ENCODE measurements at places on chromosomes 6 and 20. TPM values are rescaled to one million over a fixed set of nuclear protein-coding genes. Genes with fewer than 3 reads are reported as not detected.

Gene ARMC12
- 0.74 TPM for total RNA-seq

Gene SPDEF
- 2.5 TPM for total RNA-seq

Gene MUC22
- total RNA-seq: 0.02 TPM

Gene KCNQ5
- total RNA-seq: 1.4 TPM

Gene PDE10A
- 27.4 TPM for total RNA-seq

Gene PLEKHG1
- 0.71 TPM for total RNA-seq

Gene SMIM13
- total RNA-seq: 14.6 TPM

Gene PPIL1
- total RNA-seq: 44.2 TPM

Gene GSTA1
- total RNA-seq: not detected

Gene COL9A3
- 0.54 TPM for total RNA-seq

Gene ANGPT4
- 0.04 TPM for total RNA-seq

Gene SLC32A1
- total RNA-seq: not detected

Gene ADIG
- total RNA-seq: not detected

Gene WFDC6
- not detected for total RNA-seq

Gene TSPO2
- not detected for total RNA-seq

Gene ROS1
- total RNA-seq: 0.24 TPM

Gene TINAG
- 0.14 TPM for total RNA-seq

Gene MUC21
- not detected for total RNA-seq

Gene ZSCAN16
- 3.7 TPM for total RNA-seq

Gene BPIFB4
- total RNA-seq: not detected

Gene DPPA5
- total RNA-seq: not detected

Gene CALHM6
- total RNA-seq: not detected

Gene ACOT8
- total RNA-seq: 17.7 TPM

Gene ERVFRD-1
- total RNA-seq: not detected

Gene GGT7
- 7.8 TPM for total RNA-seq

Gene ZBP1
- not detected for total RNA-seq

Gene MATN4
- 0.07 TPM for total RNA-seq

Gene B3GAT2
- total RNA-seq: not detected

Gene SGK1
- total RNA-seq: 91.9 TPM

Gene RFX6
- total RNA-seq: not detected

Gene FKBP1C
- 2.1 TPM for total RNA-seq

Gene HFE
- 14.1 TPM for total RNA-seq

Gene REM1
- 0.47 TPM for total RNA-seq

Gene COL21A1
- 0.56 TPM for total RNA-seq

Gene PTPRK
- total RNA-seq: 13.5 TPM

Gene ZNF334
- not detected for total RNA-seq

Gene XKR7
- not detected for total RNA-seq

Data from A549 treated with dexamethasone at 1 μM for 4 hours (cell line).